Stimulated activated CD8-positive, alpha-beta memory T cell treated with anti-CD3 and anti-CD28 coated beads, Interleukin-4, amount 100 ng/mL, for 48 hours (primary cell): ENCODE measurements at places on chromosomes 13 and 19.

DNA sequence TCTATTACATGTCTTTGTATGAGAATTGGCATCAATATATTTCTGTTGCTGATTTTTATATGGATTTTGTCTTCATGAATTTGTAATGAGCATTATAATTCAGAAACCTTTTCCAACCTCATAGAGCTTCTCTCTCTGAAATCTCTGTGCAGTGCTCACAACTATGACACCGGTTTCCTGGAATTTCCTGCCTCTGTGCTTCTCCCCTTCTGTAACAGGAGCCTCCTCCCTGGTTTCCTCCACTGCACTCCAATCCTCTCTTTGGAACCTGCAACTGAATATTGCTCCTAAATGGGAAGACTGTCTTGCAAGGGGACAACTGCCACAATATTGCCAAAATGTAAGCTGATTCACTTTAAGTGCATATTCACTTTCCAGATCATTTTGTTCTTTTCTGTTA, 1147.9 kb downstream of the UQCRFS1 start:
- no peak for DNase-seq

DNA sequence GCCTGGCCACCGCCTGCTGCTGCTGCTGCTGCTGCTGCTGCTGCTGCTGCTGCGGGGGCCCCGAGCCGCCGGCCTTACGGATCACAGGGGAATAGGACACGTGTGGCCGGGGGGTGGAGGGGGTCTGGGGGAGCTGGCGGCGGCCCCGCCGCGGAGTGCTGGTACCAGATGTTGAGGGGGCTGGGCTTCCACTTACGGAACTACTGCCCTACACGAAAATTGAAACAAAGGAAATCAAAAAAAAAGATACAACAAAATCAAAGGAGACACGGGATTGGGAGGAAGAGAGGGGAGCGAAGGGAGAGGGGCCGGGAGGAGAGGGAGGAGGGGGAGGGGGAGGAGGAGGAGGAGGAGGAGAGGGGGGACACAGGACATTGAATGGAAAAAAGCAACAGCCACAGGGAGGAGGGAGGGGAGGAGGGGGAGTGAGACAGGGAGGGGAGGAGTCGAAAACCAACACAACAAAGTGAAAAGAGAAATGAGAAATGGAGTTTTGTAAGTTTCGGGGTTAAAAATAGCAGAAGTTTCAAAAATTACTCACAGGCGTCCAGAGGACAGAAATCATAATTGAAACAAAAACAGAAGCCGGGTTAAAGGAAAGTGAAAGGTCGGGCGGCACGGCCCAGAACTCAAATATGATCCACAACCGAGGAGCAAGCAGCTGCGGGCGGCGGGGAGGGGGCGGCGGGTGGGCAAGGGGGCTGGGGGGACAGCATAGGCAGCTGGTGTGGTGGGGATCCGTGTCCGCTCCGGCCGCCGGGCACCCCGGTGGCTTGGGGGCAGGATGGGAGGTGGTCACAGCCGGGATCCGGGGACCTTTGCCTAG, 57.8 kb downstream of the IER2 start:
- peak; percentile 70 for DNase-seq

GRCh38 chr13:60931858-60932546, 483.6 kb downstream of the PCDH20 start:
- DNase-seq, result no peak

DNA sequence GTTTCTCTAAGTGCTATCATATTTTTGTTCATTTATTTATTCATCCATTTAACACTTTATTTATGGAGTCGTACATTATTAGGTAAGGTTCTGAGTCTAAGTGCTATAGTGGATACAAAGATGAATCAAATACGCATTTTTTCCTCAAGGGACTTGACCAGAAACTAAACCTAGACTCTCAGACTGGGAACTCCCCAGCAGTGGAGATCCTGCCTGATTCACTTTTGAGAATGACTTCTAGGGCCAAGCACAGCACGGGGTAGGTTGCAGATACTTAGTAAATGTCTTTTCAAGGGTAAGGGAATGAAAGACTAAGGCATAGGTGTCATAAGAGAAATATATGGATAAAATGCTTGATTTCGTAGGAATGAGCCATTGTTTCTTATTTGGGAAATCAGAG, 7.2 kb downstream of the DNAJC15 start:
- no peak for DNase-seq

DNA sequence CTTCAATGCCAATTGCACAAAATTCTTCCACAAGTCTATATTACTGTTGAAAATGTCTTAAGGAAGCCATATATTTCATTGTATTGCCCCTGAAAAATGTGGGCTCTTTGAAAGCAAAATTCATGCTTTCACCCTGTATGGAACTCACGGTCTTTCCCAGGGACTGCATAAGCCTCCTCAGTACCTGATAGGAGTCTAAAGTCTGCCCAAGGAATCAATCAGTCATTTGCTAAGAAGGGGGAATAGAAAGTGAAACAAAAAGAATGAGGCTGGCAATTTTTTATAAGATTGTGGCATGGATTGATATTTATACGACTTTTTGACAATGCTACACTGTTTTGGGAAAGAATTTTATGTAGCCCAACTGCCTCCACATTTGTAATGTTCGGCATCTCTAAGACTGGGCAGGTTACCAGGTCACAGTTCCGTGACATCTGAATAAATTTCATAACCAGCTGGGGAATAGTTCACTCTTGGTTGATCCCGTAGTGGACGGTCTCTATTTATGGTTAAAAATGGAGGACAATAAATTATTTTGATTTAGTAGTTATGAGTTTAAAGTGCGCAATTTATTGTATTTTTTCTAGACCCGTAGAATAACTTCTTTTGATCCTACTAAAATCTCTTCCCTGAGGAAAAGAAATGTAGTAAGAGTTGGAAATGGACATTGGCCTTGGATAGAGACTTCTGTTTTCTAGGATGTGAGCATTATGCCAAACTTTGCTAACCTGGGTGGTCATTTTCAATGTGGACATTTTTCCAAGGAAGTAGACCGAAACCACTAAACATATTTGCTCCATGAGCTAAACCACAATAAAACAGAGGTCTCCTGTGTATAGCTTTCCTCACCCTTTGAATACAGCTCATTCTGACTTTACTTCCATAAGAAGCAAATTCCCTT, 1585.4 kb downstream of the EFNB2 start:
- no peak for DNase-seq

DNA sequence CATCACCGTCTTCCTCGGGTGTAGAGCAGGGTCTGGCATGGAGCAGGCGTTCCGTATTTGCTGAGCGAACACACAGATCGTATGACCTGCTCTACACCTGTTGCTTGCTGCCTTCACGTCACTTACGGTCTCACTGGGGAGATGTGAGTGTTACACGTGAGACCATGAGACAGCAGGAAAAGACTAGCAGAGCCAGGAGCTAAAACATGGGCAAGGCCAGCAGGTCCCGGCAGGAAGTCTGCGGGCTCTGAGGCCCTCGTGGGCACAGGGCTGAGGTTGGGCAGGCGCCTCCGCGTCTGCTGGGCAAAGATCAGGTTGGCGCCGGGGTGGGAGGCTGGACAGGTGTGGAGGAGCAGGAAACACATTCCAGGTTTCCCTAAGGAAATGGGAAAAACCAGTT, 19.7 kb upstream of the GTF3A start:
- no peak for DNase-seq

DNA sequence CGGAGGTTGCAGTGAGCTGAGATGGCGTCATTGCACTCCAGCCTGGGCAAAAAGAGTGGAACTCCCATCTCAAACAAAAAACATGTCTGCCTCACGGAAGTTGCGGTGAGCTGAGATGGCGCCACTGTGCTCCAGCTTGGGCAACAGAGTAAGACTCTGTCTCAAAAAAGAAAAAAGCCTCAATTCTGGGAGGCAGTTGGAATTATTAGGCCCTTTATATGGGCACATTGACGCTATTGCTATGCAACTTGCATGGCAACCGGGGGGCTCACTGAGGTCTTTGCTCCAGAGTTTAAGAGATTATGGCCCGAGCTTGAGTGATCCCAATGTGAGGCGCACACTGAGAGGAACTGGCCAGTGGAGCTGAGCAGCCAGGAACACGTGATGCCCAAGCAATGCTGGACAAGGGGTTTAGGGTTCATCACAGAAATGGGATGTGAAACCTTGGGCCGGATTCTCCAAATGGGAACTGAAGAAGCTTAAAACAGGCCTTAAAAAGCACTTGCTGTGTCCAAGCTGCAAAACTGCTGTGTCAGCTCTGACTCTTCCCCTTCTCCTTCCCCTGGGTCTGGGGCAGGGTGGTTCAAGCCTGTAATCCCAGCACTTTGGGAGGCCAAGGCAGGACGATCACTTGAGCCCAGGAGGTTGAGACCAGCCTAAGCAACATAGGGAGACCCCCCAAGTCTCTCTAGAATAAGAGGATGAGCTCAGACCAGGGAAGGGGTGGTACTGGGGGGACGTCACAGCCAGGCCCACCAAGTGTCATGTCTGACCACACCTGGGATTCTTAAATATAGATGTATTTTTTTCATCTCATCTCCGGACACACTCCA, 2.5 kb downstream of the FTL start:
- DNase-seq, result no peak

- DNase-seq, result no peak
Measured at GRCh38 chr19:29294343-29294811, 81.4 kb upstream of the UQCRFS1 start.

DNA sequence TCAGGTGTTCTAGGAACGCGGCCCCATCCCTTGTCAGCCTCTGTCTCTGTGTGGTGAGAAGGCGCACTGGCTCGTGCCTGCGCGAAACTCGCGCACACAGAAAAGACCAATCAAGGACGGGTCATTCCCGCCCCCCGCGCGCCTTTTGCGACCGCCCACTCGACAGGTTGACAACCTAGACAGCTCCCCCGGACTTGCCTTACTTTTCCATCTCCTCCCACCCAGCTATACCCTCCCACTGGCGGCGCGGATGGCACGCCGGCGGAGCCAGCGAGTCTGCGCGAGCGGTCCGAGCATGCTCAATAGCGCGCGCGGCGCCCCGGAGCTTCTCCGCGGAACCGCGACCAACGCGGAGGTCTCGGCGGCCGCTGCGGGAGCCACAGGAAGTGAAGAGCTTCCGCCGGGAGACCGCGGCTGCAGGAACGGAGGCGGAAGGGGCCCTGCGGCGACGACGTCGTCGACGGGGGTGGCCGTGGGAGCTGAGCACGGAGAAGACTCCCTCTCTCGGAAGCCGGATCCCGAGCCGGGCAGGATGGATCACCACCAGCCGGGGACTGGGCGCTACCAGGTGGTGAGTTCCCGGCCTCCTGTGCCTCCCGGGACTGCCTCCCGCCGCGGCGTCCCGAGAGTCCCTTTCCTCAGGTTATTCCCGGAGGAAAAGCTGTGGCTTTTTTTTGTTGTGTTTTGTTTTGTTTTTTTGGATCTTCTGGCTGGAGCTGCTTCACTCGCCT, at the start of gene NDFIP2:
Gene NDFIP2 (plus strand): TSS at position 202 of the 731 bp plus-strand sequence. CDS start 49 bp downstream, at position 251.
- peak; percentile 95 for DNase-seq

GRCh38 chr13:31773538-31773937, 34.2 kb downstream of the RXFP2 start:
- DNase-seq, result no peak

DNA sequence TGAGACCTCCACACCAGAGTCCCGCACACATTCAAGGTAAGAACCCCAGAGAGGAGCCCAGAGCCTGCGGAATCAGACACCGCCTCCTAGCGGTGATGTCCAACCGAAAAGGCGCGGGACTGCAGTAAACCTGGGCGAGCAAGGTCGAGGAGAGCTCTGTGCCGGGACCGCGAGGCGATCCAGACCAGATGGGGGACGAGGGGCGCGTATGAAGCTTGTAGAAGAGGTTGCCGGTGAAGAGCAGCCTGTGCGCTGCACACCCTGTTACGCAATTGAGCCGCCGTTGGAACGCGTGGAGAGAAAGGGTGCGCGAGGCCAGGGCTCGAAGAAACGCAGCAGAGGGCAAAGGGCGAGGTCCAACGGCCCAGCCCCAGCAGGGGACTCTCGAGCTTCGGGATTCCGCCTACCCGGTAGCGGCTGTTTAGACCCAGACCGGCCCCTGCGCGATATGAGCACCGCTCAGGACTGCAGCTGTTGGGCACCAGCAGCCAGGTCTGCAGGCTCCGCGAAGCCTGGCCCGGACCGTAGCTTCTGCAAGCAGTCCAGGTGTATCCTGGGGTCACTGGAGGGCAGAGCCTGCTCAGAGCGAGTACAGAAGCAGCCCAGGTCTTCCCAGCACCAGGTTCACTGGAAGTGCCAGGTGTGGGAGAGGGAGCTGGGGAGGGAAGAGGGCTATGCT, 65.9 kb upstream of the ZNF599 start:
- DNase-seq, result peak; percentile 53

GRCh38 chr19:8815780-8816179, 16.3 kb downstream of the ZNF558 start:
- DNase-seq, result no peak

DNA sequence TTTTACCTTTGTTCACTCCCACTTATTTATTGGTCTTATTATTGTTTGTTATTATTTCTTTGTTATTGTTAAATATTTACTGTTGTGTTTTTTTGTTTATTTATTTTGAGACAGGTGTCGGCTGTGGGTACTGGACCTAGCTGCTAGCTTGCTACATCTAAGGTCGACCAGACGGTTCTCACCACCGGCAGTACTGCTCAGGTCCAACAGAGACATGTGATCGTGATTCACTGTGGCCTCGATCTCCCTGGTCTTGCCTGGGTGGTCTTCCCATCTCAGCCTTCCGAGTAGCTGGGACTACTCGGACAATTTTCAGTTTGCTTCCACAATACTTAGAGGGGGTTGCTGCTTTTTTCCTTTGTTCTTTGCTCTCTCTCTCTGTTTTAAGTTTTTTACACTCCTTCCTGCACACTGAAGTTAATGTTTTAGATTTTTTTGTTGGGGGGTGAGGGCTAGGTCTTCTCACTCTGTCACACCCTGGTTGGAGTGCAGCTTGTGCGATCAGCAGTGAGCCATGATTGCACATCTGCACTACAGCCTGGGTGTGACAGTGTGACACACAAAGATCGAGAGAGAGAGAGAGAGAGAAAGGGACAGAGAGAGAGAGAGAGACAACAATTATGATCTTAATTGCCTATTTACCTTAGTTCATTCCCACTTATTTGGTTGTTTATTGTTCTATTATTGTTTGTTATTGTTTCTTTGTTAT, 1432.4 kb downstream of the UQCRFS1 start:
- DNase-seq, result no peak

GRCh38 chr19:12959481-12959880, 2.5 kb upstream of the GADD45GIP1 start:
- no peak for DNase-seq

DNA sequence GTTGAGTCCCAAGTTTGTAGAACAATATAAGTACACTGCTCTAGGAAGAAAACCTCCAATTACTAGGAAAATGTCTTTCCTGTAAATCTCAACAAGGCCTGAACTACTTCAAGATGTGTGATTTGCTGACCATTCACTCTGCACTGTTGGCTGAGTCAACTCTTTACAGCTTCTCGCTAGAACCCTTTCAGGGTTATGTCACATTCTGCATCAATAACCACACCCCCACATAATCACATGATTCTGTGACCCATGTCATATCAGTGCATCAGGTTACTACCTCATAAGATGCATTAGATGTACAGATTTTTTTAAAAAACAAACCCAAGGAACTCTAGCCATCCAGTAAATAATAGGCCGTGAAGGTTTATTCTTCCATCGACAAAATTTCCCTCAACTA, 16.1 kb upstream of the DCLK1 start:
- no peak for DNase-seq

- no peak for DNase-seq
Measured at GRCh38 chr19:33864311-33864850, 67.7 kb downstream of the KCTD15 start.
